ENCODE measurements at places on chromosomes 16 and 17. TPM values are rescaled to one million over a fixed set of nuclear protein-coding genes. Genes with fewer than 3 reads are reported as not detected.

Gene HOXB1
- total RNA-seq = not detected

Gene SLC13A5
- total RNA-seq = not detected

Gene ACSM3
- 10.8 TPM for total RNA-seq

Gene NDRG4
- total RNA-seq = 0.94 TPM

Gene TMC6
- 136 TPM for total RNA-seq

Gene CLEC18A
- 1.4 TPM for total RNA-seq

Gene UMOD
- not detected for total RNA-seq

Gene HCRT
- not detected for total RNA-seq

Gene ST6GALNAC2
- total RNA-seq = 2.3 TPM

Gene SEPTIN1
- 38.7 TPM for total RNA-seq

Gene PRSS8
- total RNA-seq = not detected

Gene CHD9NB
- total RNA-seq = not detected

Gene WNK4
- 0.10 TPM for total RNA-seq

Gene CRISPLD2
- 17.5 TPM for total RNA-seq

Gene MT4
- not detected for total RNA-seq

Gene ADAM11
- 0.21 TPM for total RNA-seq

Gene DLG4
- total RNA-seq = 9.0 TPM

Gene TBC1D3L
- 2.9 TPM for total RNA-seq

Gene MILR1
- total RNA-seq = 29.4 TPM

Gene EFCAB13
- 10.5 TPM for total RNA-seq

Gene CDH16
- total RNA-seq = not detected

Gene CD300H
- total RNA-seq = 0.73 TPM

Gene RSAD1
- total RNA-seq = 19.5 TPM

Gene RHBDL3
- 0.73 TPM for total RNA-seq

Gene CCL5
- total RNA-seq = 139 TPM

Gene UBE2O
- 15.2 TPM for total RNA-seq

Gene TK1
- 0.94 TPM for total RNA-seq

Gene SRSF1
- total RNA-seq = 127 TPM

Gene SHPK
- 4.7 TPM for total RNA-seq

Gene SPNS2
- 0.10 TPM for total RNA-seq

Gene HOXB3
- 0.94 TPM for total RNA-seq

Gene PIK3R5
- 184 TPM for total RNA-seq

Gene SHBG
- not detected for total RNA-seq

Gene CHST4
- not detected for total RNA-seq

Gene RTN4RL1
- not detected for total RNA-seq

Gene CBX2
- under 0.01 TPM for total RNA-seq

Gene CDYL2
- 8.2 TPM for total RNA-seq

Gene APOBR
- total RNA-seq = 3.6 TPM

Measured in mononuclear cell (primary cell).